ENCODE measurements at places on chromosomes 11 and 22. TPM values are rescaled to one million over a fixed set of nuclear protein-coding genes. Genes with fewer than 3 reads are reported as not detected.

The GAL3ST1 gene
- not detected for total RNA-seq

The E2F8 gene
- total RNA-seq, result 22.0 TPM

The SUSD2 gene
- 5.5 TPM for total RNA-seq

DNA sequence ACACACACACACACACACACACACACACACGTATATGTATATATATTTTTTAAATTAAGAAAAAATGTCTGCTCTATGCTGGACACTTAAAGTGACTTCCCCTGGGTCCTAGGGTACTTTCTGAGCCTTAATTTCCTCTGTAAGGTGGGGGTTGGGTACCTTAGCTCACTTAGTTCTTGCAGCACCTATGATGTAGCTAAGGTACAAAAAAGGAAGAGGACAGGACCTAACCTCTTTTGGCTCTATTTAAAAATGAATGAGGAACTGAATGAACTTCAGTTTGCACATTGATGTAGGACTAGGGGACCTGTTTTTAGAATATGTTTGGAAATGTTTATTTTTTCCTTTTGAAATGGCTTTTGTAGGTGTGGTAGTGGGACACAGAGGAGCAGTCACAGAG is 11.1 kb downstream of the SREBF2 start:
- no peak for DNase-seq

GRCh38 chr11:44548032-44548695 is 17.3 kb upstream of the CD82 start:
- DNase-seq, result no peak

DNA sequence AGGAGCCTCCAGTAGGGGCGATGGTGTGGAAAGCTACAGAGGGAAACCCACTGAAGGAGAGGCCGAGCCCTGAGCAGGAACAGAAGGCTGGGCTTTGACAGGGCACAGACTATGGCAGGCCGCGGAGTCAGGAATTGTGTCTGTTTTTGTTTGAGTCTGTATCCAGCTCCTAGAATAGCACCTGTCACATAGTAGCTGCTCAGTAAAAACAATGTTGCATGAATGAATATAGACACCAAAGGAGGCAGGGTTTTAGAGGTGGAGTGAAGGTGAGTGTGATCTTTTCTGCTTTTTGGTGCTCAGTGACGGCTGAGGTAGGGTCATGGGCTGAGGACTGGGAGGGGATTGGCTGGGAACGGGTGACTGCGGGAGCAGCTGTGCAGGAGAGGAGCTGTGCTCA is 18.5 kb upstream of the APOBEC3A start:
- DNase-seq, result no peak

- peak; percentile 97 for DNase-seq
Observed at GRCh38 chr11:9568854-9569587, 4.4 kb upstream of the WEE1 start.

DNA sequence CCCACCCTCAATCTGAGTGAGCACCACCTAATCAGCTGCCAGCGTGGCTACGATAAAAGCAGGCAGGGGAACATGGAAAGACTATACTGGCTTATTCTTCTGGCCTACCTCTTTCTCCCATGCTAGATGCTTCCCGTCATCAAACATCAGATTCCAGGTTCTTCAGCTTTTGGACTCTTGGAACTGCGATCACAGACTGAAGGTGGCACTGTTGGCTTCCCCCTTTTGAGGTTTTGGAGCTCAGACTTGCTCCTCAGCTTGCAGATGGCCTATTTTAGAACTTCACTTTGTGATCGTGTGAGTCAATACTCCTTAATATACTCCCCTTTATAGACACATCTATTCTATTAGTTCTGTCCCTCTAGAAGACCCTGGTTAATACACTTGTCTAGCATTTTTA is 543.7 kb upstream of the RAG2 start:
- DNase-seq, result no peak

DNA sequence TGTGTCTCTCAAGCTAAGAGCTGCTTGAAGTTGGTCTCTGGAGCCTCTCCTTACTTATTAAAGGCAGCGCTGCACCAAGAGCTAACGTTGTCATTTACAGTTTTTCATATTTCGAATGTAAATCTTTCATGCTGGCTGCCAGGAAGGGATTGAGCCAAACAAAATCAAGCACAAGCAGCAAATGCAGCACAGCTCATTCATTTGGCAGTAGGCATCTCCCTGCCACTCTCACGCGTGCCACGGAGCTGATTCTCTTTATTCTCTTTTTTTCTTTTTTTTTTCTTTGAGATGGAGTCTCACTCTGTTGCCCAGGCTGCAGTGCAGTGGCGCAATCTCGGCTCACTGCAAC is 1.4 kb upstream of the VEGFB start:
- DNase-seq, result no peak

GRCh38 chr11:111253131-111253530 is 7.6 kb downstream of the POU2AF2 start:
- no peak for DNase-seq

DNA sequence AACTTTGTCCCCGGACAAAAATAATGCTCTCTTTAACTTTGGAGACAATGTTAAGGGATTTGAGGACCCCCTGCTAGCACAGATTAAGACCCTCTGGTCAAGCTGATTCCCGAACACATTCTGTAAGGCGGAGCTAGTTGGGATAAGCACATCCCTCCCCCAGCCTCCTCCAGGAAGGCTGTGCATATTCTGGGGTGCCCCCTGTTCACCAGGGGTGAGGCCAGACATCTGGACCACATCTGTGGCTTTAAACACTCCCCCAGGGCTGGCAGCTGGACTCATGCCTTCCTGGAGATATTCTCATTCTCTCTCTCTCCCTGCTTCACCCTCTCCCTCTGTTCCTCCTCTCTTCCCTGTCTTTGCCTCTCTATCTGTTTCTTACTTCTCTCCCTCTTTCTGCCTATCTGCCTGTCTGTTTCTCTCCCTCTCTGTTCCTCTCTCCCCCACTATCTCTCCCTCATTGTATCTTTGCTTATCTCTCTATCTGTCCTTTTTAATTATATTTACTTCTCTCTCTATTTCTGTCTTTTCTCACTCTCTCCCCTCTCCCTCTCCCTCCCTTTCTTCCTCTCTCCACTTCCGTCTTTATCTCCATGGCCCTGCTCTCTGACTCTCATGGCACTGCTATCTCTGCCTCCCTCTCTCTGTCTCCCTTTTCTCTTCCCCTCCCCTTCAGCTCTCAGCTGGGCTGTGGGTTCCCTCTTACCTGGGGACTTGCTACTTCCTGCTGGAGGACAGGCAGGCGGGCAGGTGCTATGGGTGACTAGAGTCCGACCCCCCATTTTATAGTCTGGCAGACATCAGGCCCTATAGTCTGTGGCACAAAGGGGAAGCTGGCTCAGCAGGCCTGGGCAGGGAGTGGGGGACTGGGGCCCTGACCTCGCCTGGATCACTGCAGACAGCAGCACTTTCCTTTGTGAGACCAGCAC is at the start of gene CRYBB1:
CRYBB1 (minus strand) TSS at position 757 of the 929 bp plus-strand sequence. CDS start 1,708 bp downstream, outside the sequence.
- no peak for DNase-seq

GRCh38 chr11:80502511-80502910 is 1061.7 kb upstream of the TENM4 start:
- DNase-seq, result no peak

GRCh38 chr11:110564676-110565356 is 135.1 kb downstream of the FDX1 start:
- DNase-seq, result no peak

DNA sequence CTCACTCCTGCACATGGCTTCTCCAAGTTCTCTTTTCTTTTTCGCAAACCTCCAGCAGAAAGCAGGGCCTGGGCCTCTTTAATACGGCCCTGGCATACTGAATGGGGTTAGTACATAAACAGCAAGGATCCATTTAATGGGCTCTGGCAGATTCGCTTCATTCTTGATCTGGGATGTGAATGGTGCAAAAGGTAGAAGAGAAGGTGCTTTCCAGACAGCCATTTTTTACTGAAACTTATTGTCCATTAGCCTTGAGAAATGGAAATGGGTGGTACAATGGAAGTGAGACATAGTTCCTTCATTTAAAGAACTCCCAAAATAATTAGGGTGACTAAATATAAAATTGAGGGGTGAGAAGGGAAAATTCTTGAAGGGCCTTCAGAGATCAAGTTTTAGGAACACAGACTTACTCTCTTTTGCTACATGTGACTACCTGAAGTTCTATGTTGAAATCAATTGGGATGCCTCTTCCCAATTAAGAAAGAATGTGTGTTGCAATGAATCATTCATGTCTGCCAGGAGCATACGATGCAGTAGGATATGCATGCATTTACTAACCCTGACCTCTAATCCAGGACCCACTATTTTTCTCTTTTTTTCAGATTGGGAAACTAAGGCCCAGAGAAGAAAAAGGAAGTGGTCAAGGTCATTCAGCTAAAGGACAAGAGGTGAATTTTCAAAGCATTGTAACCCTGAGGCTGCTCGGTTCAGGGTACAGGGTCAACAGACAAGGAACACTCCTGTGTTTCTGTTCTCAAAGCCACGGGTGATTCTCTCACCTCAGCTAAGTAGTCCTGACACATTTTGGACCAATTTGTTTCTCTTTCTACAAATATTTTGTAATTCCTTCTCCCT is 144.1 kb downstream of the BBOX1 start:
- DNase-seq, result no peak

DNA sequence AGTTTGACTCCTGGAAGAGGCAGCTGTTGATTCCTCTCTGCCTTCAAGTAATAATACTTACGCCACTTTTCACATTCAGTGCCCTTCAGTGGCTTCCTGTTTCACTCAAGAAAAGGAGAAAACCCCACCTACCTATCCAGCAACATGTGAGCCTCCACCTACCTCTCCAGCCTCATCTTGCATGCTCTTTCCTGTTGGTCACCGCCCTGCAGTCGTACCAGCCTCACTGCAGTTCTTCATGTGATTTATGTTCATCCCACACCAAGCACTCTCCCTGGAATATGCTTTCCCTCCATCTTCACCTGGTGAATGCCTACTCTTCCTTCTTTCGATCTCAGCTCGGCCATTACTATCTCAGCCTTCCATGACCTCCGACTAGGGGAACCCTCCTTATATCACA is 21.8 kb upstream of the YWHAH start:
- DNase-seq, result no peak

DNA sequence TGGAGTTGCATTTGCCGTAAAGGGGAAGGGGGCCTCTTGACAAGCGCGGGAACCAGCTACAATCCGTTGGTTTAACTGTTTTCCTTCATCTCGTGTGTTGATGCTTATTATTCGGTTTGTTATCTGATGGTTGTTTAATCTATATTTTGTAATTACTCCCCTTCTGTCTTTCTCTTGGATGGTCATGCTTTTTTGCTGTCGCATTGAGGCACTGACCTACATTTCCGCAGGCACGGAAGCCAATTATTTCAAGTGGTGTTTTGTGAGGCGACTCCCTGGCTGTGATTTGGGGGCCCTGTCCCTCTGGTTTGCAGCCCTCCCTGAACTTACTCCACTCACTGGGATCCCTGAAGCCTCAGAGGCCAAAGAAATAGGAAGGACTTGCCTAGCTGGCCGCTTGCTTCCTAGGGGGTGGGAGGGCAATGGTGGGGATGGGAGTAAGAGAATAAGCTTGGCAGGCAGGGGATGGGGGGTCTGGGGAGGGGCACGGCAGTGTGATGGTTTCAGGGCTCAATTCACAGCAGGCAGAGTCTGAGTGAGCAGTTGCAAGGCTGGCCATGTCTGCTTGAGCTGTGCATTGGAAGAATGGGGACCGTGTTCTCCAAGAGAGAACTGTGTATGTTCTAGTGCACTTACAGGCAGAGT is 165.8 kb upstream of the B3GAT1 start:
- DNase-seq, result no peak

GRCh38 chr22:49152127-49152938 is 675.3 kb downstream of the BRD1 start:
- no peak for DNase-seq

Measured in PC-9 (cell line).